ENCODE measurements at places on chromosomes 5 and 9. TPM values are rescaled to one million over a fixed set of nuclear protein-coding genes. Genes with fewer than 3 reads are reported as not detected.

The GNAQ gene
- 68.3 TPM for total RNA-seq

The FAM221B gene
- not detected for total RNA-seq

The POU5F2 gene
- 1.3 TPM for total RNA-seq

The F2RL2 gene
- total RNA-seq, result 7.1 TPM

The CCL27 gene
- not detected for total RNA-seq

The SLCO4C1 gene
- total RNA-seq, result 0.17 TPM

The ZFR gene
- 98.4 TPM for total RNA-seq

The KIAA1958 gene
- total RNA-seq, result 5.8 TPM

The ITGA2 gene
- 6.1 TPM for total RNA-seq

The THBS4 gene
- total RNA-seq, result 31.6 TPM

The SH3TC2 gene
- 2.4 TPM for total RNA-seq

The LAMC3 gene
- total RNA-seq, result 0.50 TPM

DNA sequence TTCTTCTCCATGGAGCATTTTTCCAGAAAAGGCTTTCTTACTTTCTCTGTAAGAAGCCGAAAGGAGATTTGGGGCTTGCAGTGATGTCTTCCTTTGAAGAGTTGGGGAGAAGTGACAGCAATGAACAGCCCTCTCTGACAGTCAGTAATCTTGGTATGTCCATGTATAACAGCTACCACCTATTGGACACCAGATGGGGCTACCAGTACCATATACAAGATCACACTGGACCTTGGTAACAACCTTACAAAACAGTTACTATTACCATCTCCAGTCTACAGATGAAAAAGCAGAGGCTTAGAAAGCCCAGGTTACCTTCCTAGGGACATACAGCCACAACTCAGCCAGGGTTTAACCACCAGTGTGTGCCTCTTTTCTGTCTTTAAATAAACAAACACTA lies 272.7 kb upstream of the TRPC7 start:
- no peak for DNase-seq

GRCh38 chr9:114718801-114719221 lies 36.8 kb upstream of the TEX48 start:
- DNase-seq, result no peak

DNA sequence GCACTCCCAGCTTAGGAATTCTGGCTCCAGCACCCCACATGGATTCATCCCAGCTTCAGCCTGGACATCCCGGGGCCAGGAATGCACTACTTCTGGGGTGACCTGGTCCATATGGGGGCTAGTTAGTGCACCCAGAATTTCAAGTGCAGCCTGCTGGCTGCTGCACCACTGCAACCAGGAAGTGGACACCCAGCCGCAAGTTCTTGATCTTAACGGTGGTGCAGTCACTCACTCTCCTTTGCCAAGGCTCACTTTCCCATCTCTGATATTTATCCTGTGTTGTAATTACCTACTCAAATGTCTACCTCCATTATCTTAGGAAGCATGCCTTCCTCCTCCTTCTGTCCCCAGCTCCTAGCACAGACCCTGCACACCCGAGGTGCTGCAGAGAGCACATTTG lies 26.2 kb upstream of the RAB14 start:
- no peak for DNase-seq

DNA sequence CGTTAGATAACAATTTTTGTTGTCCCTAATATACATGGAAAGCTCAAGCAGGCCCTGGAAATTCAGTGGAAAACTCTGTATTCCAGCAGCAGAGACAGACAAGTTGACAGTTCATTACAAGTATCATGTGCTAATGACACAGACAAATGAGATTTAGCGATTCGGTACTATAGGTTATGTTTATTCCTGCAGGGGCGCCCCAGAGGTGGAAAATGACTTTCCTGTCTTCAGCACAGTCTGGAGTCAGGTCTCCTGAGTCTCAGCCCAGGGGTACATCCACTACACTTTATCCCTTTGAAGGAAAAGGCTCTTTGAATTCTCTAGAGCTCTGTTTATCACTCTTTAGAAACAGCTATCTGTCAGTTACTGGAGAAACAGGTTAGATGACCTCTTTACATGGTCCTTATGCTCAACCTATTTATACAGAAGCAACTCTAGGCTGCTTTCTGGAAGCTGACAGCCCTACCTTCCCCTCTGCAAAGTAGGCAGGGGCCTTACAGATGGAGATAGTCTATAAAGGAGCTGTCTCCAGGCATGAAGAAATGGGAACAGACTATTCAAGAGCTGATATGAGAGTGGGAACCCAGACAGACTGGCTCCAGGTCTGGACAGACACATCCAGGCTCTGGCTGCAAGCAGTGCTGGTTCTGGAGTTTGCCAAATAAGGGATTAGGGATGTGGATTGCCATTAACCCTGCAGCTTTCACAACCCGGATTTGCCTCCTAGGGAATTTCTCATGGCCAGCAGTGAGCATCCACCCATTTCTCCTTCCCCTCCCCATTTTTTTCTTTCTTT lies 7.2 kb upstream of the SLC31A2 start:
- no peak for DNase-seq

- DNase-seq, result no peak
Observed at GRCh38 chr9:137457406-137458193, 1.5 kb downstream of the NSMF start.

DNA sequence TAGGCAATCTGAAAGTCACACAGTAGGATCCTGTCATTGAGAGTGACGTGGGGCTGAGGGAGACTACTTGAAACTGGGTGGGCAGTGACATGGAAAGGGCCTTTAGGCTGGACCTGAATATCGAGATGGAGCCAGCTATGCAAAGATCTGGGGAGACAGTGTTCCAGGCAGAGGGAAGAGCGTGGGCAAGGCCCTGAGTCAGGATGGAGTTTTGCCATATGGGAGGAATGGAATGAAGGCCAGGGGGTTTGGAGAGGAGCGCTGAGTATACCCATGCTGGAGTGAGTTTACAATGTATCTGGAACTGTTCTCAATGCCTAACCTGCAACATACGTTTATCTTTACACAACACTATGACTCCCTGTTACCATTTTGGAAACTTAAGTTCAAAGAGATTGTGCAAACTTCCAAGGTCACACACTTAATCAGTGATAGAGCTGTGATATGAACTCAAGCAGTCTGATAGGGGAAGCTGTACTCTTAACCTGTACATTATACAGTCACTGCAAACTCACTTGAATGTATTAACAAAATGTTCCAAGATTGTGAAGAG lies 33.5 kb downstream of the INSYN2B start:
- no peak for DNase-seq

GRCh38 chr5:107743373-107744000 lies 72.8 kb upstream of the EFNA5 start:
- no peak for DNase-seq

DNA sequence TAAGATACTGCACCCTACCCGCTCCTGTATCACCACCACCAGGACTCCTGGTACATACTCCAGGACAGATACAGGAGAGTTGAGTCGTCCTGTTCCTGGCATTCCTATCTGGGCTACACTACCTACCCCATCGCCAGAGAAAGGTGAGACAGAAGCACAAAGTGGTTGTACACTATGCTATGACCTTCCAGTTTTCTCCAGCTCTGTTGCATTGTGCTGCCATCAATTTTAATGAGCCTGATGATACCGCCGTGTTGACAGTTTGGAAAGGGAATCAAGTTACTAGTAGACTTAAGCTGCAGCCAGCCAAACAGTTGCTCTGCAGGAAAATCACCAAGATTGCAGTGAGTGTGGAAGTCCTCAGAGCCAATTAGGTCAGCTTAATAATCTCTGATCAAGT lies 35.2 kb downstream of the ANP32B start:
- DNase-seq, result no peak

- no peak for DNase-seq
Observed at GRCh38 chr9:85416715-85417114, 325.0 kb downstream of the AGTPBP1 start.

- no peak for DNase-seq
Observed at GRCh38 chr5:140220032-140220697, 45.2 kb downstream of the CYSTM1 start.

GRCh38 chr9:1184146-1184545 lies 134.0 kb downstream of the DMRT2 start:
- no peak for DNase-seq

GRCh38 chr5:73160239-73160671 lies 12.7 kb upstream of the TMEM174 start:
- no peak for DNase-seq

DNA sequence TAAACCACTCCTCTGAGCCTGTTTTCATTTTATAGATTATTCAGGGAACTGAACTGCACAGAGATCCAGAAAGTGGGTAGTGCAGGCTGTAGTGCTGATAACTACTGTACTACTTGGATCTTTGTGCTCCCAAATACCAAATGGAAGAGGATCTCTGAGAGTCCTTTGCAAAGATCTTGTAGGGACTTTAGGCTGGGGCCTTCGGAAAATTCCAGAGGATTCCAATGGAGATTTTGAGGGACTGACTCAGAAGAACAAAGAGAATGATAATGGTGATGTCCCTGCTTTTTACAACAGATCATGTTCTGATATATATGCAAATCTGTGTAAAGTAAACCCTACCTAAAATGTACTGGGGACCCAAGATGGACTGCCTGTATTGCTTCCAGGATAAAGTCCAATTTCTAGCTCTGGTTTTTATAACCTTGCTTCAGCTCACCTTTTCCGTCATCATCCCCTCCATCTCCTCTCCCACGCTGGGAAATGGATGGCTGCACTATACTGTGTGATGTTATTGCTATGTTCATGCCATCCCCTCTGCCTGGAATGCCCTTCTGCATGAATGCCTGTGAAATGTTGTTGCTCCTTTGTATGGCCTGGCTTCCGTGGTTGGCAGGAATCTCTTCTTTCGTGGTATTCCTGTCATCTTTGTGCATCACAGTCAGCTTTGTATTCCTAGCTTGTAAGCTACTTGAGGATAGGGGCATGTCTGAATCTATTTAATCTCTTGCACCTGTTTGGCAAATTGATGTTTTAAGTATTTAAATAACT lies 9.7 kb upstream of the PSMD5 start:
- DNase-seq, result no peak

- DNase-seq, result no peak
Observed at GRCh38 chr5:72464071-72464470, 43.1 kb downstream of the ZNF366 start.

DNA sequence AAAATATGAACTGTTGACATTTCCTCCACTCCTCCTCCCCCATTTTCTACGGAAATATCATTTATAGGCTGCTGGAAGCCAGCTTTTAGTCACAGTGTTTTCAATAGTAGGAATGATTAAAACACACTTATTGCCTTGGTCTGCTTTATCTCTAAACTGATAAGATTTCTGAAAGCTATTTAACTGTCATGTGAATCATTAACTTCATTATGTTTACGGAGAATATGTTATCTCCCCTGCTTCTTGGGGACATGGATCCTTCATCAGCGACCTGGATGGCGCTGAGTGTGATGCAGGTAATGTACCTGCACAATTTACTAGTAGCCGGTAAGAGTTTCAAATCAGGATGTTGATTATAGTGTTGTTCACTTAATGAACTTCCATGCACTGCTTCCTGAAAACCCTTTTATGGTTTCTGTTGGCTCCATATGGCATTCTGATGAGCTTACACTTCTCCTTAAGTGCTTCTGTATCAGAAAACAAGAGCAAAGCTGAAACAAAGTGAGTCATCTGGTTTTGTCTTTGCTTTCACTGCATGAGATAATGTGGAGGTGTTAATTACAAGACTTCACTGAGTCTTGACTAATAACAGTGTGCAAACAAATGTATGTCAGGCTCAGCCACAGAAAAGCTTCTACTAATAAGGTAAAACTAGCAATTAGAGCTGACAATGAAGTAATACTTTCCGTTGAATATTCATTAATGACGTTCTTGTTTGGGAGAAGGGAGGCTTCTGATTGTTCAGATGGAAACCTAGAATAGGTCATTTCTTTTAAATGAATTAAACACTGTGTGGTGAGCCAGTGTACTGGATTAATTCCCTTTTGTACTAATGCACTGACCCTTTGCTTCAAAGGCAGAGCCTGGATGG lies 162.4 kb upstream of the ZNF608 start:
- DNase-seq, result no peak

- DNase-seq, result peak; percentile 88
Observed at GRCh38 chr5:180129291-180130190, 58.0 kb upstream of the RNF130 start.

DNA sequence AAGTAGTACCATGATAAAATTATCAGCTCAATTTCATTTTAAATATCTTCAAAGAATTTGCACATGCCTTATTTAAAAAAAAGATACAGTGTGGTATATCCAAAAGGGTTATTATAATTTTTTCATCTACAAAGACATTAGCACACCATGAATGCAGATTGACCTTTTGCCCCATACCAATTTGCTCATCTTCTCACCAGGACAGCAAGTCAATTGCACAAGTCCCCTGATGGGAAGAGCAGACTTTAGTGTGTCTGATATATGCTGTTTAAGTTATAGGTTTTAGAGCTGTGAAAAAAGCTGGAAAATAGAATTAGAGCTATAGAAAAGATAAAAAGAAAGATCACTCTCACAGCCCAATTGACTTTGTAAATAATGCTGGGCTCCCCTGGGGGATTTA lies 325.8 kb upstream of the CDH6 start:
- DNase-seq, result no peak

DNA sequence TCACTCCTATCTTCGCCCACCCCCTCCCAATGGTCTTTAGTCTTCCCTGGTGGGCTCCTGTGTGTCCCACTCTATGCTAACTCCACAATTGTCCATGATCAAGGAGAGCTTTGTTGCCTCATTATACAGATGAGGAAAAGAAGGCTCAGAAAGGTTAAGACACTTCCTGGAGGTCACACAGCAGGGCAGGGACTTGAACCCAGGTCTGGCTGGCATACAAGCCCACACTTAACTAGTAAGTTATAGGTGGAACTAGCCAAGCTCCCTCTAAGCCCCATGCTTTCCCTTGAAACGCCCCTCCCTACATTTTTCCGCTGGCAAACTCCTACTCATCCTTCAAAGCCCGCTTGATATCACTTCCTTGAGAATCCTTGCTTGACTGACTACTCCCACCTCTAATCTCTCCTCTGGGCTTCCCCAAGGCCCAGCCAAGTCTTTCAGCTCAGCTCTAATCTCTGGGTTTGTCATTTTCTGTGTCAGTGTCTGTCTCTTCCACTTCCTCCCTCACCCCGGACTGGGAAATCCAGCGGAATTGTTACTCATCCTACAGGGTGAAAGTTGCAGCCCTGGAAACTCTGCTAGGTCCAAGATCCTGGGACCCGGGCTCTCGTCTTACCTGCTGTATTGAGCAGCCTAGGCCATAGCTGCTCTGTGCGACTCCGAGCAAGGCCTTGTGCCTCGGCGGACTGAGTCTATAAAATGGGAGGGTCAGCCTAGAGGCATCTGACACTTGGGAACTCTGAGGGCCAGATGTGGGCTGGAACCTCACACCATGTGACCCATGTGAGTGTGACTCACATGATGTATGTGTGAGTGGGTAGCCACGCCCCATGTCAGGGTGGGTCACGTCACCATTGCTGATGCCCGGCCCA lies 144.5 kb downstream of the GAPVD1 start:
- DNase-seq, result no peak

GRCh38 chr5:97377582-97377981 lies 194.5 kb upstream of the RIOK2 start:
- no peak for DNase-seq
